8988T (cell line): ENCODE measurements at places on chromosomes 3 and 15.
A peak's percentile ranks its signal among the peaks of the same experiment; 100 is the strongest.

DNA sequence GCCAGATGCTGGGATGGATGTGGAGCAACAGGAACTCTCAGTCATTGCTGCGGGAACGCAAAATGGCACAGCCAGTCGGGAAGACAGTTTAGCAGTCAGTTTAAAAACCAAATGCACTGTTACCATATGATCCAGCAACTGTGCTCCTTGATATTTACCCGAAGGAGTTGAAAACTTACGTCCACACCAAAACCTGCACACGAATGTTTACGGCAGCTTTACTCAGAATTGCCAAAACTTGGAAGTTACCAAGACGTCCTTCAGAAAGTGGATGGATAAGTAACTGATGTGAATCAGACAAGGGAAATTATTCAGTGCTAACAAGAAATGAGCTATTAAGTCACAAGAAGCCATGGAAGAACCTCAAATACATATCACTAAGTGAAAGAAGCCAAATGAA lies 36.1 kb upstream of the SLC41A3 start:
- no peak for DNase-seq

- DNase-seq: no peak
These were observed 612.9 kb upstream of the TBL1XR1 start for GRCh38 chr3:177810162-177810623.

DNA sequence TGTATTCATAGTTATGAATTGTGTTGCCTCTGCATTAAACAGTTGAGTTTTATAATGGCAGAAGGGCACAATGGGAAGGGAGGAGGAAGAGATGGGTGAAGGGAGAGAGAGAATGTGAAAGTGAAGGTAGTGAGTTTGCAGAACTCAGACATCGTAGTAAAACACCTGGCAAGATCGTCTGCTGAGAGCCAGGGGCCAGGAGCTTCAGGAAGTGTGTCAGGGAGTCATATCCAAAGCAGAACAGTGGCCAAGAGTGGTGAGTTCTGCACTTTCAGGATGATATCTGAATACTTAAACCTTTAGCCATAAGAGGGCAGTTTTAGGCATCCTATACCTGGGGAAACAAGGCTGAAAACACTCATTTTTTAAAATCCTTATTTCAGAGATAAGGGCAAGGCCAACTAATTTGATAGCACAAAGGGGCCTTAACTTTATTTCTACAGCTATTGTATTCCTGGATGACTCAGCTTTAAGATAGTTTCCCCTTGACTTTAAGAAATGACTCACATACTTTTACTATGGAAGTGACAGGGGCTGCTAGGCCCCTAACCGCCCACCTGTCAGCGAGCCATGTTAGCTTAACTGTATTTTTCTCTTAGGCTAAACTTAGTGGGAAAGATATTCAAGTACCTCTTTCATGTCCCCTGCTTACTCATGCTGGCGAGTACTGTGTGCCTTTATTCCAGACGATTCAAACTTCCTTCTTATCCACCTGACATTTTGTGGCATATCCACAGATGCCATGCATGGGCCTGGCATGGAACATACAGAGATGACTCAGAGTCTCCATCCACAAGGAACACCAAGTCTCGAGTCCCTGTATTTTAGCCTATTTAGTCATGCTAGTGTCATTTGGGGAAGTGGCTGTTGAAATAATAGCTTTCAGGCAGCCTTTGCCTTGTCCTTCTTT lies 53.9 kb downstream of the RLBP1 start:
- no peak for DNase-seq

- no peak for DNase-seq
These were observed 8.5 kb downstream of the SEC61A1 start for GRCh38 chr3:128060473-128061381.

DNA sequence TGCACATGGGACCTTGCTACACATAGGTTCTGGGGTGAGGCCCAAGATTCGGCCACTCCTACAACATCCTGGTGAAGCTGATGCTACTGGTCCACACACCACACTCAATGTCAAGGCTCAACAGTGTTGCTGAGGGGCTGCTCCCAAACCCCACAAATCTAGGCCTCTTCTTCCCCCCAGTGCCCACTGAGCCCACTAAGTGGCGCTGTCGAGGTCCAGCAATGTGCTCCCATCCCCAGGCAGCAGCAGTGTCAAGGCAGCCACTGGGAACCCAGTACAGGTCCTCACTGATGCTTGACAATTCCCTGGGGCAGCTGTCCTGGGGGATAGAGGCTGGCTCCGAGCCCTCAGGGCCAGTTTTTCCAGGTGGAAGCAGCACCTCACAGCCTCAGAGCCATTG lies 21.5 kb downstream of the SCN5A start:
- peak; percentile 94 for DNase-seq
